ENCODE measurements at places on chromosomes 2 and 18. TPM values are rescaled to one million over a fixed set of nuclear protein-coding genes. Genes with fewer than 3 reads are reported as not detected.

SPC25 gene
- not detected for total RNA-seq

C2orf66 gene
- not detected for total RNA-seq

GKN2 gene
- 1,354 TPM for total RNA-seq

- peak; percentile 83 for DNase-seq
These were observed 121.0 kb downstream of the GYPC start for GRCh38 chr2:126776692-126777619.

DNA sequence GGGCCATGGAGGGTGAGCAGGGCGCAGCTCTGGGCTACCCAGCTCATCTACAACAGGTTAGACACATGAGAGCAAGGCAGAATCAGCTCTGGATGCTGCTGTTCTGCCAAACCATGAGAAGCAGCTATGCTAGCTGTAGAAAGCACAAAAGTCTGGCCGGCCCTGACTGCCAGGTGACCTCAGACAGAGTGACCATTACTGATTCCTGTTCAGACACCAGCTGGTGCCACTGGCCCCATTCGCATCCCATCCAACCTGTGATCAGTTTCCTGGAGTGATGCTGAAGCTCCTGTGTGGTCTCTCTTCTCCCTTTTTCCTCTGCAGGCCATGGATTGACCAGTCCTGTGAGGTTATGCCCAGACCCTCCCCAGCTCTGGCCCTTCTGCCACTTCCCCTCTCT lies 14.3 kb downstream of the RBMS1 start:
- DNase-seq = no peak

DNA sequence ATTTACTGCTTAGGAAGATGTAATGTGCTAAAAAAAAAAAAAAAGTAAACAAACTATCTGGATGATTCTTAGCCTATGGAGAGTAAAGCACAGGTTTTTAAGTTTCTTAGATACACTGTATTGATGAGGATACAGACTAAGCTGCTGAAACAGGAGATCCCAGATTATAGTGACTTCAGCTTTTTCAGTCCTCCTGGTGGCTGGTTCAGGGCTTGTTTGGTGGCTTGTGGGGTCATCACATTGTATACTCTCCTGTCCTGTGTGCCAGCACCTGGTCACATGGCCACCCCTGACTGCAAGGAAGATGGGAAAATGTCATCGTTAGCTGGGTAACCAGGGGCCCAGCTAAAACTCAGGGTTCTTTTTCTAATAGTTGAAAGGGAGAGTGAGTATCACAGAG lies 31.4 kb downstream of the RAB31 start:
- DNase-seq = no peak

DNA sequence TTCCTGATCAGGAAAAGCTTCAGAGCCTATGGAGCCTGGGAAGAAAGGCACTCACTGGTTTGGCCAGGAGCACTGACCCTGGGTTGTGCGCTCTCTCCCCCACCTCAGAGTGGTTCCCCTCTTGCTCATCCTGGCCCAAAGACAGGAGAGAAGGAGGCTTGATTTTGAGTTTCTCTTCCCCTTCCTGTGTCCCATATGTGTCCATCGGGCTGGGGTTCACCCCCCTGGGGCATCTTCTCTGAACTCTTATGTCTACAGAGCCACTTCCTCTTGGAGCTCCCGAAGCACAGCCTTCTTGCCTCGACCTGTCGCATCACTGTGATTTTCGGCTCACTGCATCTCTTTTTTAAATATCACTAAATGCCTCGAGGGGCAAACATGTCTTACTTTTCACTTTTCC lies 692.3 kb downstream of the RNF144A start:
- DNase-seq = no peak

GRCh38 chr18:36451454-36452251 lies 154.1 kb downstream of the FHOD3 start:
- DNase-seq = no peak

- DNase-seq = no peak
These were observed 105.2 kb upstream of the DLX2 start for GRCh38 chr2:172207911-172208310.

GRCh38 chr18:32040936-32041335 lies 22.3 kb downstream of the RNF125 start:
- peak; percentile 55 for DNase-seq

GRCh38 chr2:186542002-186542401 lies 47.9 kb upstream of the ITGAV start:
- DNase-seq = no peak

- DNase-seq = peak; percentile 56
These were observed 54.3 kb downstream of the VSNL1 start for GRCh38 chr2:17594533-17595401.

- peak; percentile 40 for DNase-seq
These were observed 62.1 kb downstream of the CTAGE1 start for GRCh38 chr18:22355598-22355997.

All from stomach (tissue), 19 donors.